Stimulated activated naive B cell treated with anti-CD40 and anti-IgM and Interleukin-4, amounts not matched to agents 10 μg/mL and 1 μg/mL and 100 μg/mL, for 72 hours (primary cell): ENCODE measurements at places on chromosomes 13 and 19.
A peak's percentile ranks its signal among the peaks of the same experiment; 100 is the strongest.

DNA sequence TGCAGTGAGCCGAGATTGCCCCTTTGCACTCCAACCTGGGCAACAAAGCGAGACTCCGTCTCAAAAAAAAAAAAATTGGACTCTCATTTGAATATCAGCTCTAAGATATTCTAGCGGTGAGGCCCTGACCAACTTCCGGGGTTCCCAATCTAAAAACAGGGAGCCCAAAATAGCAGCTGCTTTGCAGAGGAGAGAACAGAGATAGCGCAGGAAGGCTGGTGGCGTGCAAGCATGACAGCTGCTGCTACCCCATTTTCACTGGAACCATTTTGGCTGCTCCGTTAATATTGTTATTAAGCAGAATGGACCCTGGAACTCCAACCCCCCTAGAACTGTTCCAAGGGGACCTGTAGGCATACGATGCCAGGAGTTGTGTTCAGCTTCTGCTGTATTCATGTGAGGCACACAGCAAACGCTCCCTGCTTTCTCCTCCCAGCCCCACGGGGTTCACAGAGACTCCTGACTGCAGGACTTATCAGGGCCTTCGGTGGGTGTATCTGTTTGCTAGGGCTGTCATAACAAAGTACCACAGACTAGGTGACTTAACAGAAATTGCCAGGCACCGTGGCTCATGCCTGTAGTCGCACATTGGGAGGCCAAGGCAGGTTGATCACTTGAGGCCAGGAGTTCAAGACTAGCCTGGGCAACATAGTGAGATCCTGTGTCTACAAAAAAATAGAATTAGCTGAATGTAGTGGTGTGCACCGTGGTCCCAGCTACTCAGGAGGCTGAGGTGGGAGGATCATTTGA lies 11.5 kb downstream of the STXBP2 start:
- no peak for DNase-seq

DNA sequence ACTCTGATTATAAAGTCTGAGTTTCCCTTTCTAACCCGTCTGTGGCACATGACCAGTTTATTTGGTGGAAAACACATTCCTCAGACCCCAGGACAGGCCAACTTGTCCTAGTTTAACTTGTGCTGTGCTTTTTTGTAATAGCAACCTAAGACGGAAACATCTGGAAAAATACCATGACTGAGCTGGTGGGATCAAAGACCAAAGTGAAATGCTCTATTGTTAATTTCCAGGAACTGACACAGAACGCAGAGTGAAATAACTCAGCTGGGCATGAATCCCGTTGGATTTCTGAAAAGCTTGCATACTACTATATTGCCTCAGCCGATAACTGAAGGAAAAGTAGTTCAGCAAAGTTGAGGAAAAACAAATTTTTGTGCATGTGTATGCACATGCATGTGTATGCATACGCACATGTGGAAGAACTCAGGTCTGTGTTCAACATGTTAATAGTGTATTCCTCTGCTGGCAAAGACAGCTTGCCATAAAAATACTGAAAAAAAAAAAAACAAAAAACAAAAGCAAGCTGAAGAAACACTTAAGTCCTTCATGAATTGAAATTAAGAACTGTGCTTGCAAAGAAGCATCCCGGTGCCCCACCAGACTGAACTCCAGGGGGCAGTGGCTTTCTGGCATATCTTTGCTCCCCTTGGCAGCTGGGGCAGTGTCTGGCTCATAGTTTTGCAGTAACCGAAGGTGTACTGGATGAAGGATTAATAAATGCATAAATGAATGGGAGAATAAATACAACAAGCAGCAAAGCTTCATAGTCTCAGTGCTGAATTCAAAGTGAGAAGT lies 187.8 kb downstream of the LHFPL6 start:
- DNase-seq = no peak

DNA sequence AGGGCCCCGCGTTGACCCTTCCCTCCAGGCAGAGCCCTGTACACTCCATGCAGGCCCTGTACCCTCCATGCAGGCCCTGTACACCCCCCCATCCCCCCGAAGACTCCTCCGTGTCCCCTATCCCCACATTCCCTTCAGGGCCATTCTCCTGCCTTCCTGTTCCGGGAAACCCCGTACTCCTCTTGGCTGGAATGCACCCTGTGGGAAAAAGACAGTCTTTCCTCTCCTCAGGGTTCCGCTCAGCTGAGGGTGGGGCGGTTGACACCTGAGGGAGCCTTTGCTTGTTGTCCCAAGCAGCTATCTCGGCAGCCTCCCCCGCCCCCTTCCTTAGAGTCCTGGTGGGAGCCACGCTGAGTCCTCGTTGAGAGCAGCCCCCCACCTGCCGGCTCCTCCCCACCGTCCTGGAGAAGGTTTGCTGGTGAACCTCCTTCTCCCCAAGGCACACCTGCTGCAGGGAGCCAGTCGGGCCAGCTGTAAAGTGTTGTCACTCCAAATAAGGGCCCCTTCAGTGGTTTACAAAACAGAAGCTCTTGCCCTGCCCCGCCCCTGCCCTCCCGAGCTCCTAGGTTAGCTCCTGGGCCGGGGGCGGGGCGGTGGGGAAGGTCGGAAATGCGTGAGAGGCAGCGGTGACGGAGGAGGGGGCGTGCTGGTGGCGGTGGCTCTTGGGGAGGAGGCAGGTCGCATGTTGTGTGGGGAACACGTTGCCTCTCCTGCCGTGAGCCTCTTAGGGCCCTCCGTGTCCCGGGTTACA lies 1.5 kb downstream of the GNA11 start:
- no peak for DNase-seq

DNA sequence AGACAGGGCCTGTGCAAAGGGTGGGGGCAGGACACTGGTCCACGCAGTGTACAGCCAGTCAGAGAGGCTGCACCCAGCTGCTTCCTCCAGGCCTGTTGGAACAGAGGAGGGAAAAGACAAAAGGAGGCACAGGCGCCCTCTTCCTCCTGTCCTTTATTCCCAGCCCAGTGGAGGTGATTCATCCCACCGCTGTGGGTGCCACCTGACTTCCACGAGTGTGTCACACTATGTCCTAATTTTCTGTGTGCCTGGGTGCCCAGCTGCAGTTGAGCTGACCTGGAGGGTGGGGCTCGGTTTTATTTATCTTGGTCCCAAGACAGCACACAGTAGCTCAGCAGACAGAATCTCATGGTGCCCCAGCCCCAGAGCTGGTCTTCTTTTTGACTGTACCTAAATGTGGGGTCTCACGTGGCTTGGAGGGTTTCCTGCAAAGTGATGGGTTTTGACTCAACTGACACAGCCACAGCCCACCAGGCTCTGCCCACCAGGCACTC lies 9.0 kb downstream of the EPS15L1 start:
- no peak for DNase-seq

- no peak for DNase-seq
Measured at GRCh38 chr13:28137596-28137995, 749 bp upstream of the PAN3 start.

GRCh38 chr19:8690753-8691539 lies 7.6 kb downstream of the ACTL9 start:
- DNase-seq = no peak

DNA sequence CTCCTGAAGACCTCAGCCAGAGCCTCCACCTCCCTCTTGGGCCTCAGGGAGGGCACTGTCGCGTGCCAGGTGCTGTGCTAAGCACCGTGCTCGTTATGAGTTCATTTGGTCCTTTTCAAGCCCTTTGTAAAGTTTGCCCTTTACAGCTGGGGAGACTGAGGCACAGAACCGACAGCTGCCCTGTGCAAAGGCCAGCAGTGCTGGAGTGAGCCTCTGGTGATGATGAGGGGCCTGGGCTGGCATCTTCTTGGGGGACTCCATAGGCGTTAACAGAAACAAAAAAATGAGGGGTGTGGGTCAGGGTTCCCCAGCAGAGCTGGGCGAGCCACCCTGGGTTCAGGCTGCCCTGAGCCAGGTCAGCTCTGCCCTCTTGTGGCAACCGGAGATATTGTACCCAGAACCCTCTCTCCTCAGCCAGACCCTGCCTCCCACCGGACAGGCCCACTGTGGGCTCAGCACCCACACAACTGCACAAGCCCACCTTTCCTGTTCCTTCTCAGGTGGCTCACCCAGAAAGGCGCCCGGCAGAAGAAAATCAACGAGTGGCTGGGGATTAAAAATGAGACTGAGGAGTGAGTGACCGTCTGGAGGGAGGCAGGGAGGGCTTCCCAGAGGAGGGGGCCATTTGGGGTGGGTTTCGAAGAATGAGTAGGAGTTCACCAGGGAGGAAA lies 5.5 kb upstream of the IFI30 start:
- DNase-seq = peak; percentile 58

GRCh38 chr19:33389421-33390100 lies 16.1 kb downstream of the CEBPG start:
- DNase-seq = no peak

DNA sequence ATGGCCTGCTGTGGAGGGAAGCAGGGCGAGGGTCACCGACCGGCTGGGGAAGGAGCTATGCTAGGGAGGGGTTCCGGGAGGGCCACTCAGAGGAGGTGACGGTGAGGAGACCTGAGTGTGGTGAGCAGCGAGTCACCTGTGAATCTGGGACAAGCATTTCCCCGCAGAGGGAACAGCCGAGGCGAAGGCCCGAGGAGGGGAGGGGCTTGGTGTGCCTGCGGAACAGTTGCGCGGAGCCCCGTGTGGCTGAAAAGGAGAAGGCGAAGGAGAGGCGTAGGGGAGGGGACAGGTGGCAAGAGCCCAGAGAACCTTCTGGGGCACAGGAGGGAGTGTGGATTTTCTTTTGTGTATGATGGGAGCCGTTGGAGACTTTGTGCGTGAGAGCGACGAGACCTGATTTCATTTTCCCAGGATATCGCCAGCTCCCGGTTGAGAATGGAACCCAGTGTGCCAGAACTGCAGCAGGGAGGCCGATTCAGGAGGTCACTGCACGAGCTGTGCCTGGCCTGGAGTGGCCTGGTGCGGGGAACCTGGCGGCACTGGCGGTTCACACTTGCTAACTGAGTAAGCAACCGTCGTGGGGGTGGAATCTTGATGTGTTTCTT lies 117.7 kb upstream of the ZNF507 start:
- DNase-seq = no peak

GRCh38 chr13:41562541-41563178 lies 105.3 kb downstream of the RGCC start:
- DNase-seq = no peak

DNA sequence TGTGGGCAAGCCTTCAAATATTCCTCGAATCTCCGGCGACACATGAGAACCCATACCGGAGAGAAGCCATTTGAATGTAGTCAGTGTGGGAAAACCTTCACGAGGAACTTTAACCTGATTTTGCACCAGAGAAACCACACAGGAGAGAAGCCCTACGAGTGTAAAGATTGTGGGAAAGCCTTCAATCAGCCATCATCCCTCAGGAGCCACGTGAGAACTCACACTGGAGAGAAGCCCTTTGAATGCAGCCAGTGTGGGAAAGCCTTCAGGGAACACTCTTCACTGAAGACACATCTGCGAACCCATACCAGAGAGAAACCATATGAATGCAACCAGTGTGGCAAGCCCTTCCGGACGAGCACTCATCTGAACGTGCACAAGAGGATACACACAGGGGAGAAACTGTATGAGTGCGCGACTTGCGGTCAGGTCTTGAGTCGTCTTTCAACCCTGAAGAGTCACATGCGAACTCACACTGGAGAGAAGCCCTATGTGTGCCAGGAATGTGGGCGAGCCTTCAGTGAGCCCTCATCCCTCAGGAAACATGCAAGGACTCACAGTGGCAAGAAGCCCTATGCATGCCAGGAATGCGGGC lies 28.8 kb downstream of the ZNF333 start:
- DNase-seq = no peak
